ENCODE measurements at places on chromosomes 11 and 22. TPM values are rescaled to one million over a fixed set of nuclear protein-coding genes. Genes with fewer than 3 reads are reported as not detected.

DNA sequence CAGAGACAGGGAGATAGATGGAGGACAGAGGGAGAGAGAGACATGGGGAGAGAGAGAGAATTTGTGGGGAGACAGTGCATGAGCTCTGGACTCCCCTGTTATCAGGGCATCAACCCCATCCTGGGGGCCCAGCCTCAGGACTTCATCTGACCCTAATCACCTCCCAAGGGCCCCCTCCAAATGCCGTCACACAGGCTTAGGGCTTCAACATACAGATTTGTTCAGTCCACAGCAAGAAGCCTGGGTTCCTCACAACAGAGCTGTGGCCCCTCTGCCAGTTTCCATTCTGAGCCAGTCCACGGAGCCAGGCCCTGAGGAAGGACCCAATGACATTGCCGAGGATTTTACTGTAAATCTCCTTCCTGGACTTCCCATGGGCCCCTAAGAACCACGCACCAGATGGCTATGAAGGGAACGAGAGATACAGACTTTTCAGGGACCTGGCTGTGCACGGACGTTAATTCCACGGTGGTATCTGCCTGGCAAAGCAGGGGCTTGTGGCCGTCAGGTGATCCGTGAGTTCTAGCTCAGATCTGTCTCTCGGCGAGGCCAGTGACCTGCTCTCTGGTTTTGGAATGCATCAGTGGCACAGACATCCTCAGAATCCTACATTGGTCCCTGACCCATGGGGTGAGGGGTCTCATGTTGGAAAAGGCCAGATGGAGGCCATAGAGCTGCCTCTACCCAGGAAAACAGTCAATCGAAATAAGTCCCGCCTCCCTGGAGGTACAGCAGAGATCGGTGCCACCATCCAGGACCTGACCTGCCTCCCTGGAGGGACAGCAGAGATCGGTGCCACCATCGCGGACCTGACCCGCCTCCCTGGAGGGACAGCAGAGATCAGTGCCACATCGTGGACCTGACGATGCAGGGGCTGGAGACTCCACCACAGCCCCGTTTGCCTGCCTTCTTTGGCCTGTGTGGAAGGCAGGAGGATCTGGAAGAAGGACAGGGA, 8.7 kb upstream of the B4GALNT4 start:
- DNase-seq: no peak

The SDHAF2 gene
- polyA plus RNA-seq: 44.5 TPM

The OR56A1 gene
- not detected for polyA plus RNA-seq

- no peak for DNase-seq
Observed at GRCh38 chr11:70434813-70435278, 36.5 kb downstream of the CTTN start.

The TYR gene
- 0.08 TPM for polyA plus RNA-seq

GRCh38 chr11:100851584-100852152, 164.6 kb downstream of the ARHGAP42 start:
- no peak for DNase-seq

- no peak for DNase-seq
Observed at GRCh38 chr11:68269414-68270081, 2.2 kb downstream of the C11orf24 start.

- no peak for DNase-seq
Observed at GRCh38 chr11:111734101-111734953, 31.9 kb downstream of the PPP2R1B start.

The APOBEC3B gene
- 4.4 TPM for polyA plus RNA-seq

DNA sequence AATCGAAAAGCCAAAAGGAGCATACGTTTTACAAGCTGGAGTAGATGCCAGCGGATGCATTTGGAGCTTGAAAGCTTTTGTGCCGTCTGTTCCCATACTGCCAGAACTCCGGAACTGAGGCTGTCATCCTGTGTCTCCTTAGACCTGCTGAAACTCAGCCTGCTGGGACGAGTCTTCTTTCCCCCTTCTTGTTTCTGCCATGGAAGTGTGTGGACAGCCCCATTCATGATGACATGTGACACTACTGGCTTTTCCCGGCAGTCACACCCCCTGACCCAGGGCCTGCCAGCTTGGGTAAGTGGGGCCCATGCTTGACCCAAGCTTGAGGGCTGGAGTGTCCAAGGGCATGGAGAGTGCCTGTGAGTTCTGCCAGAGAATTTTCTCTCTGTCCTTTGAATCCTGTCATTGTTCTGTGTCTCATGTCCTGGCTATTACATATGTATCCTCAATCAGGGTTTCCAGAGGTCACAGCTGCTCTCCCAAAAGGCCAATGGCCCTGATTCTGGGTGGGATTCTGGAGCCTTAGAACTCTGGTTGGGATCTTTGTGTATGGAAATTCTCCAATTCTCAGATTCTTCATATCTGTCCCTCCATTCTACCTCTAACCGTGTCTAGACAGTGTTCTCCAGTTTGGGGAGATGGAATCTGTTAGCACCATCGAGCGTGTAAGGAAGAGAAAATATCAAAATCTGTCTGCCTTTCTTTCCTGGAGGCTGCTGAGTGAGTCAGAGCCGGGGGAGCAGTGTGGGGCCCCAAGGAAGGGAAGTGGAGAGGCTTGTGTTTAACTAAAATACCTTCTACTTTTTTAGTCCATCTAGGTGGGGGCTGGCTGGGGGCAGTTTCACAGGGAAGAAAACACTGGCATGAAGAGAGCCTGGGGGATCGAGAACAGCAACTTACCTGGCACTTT, 73.2 kb downstream of the KIAA1671 start:
- no peak for DNase-seq

GRCh38 chr11:1796413-1797011, 32.8 kb upstream of the CTSD start:
- no peak for DNase-seq

The OR5AL1 gene
- not detected for polyA plus RNA-seq

DNA sequence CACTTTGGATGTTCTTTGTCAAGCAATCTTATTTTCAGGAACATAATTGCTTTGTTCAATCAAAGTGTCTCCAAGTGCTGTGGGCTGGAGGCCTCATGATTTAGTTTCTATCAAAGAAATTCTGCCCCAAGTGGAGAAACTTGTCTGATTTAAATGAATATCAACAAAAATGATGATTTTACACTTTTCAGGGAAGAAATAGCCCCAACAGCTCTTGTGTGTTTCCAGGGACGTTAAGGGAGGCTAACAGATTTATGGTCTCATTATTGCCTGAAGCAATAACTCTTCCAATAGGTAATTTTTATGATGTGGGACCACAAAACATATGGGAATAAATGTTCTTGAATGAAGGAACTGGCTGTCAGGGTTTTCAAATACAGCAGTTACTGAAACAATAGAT, 699.1 kb downstream of the FAM181B start:
- no peak for DNase-seq

The RCOR2 gene
- polyA plus RNA-seq: 12.2 TPM

- no peak for DNase-seq
Observed at GRCh38 chr11:57645689-57646085, 4.0 kb downstream of the YPEL4 start.

DNA sequence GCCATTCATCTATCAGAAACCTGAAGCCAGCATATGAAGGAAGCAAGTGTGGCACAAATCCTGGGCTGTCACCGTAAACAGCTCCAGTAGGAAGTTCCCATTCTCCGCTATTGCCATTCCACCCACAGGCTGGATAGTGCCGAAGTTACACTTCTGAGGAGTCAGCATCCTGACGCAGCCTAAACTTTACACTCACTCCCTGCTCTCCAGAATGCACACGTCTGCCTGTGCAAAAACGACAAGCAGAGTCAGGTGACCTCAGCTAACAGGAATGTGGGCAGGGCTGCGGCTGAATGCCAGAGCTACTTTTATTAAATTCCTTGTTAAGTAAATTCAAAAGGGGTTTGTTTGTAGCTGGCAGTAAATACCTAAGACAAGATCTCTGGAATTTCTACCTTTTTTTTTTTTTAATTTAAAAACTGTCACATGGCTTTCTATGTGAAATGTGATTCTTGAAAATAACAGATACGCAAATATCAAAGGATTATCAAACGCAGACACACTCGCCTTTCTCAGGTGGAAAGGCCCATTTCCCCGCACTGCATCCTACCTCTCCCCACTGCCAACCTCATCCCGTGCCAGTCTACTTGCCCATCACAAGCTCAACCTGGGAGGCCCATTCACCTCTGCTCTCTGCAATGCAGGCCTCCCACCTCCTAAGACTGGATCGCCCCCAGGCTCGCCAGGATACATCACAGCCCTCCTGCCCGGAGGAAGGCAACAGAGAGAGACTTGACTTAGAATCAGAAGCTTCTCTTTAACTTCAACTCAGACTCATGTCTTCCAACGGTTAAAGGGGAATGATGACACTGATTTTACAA, 33.5 kb downstream of the NFRKB start:
- DNase-seq: peak; percentile 87

The TMPRSS5 gene
- 1.6 TPM for polyA plus RNA-seq

DNA sequence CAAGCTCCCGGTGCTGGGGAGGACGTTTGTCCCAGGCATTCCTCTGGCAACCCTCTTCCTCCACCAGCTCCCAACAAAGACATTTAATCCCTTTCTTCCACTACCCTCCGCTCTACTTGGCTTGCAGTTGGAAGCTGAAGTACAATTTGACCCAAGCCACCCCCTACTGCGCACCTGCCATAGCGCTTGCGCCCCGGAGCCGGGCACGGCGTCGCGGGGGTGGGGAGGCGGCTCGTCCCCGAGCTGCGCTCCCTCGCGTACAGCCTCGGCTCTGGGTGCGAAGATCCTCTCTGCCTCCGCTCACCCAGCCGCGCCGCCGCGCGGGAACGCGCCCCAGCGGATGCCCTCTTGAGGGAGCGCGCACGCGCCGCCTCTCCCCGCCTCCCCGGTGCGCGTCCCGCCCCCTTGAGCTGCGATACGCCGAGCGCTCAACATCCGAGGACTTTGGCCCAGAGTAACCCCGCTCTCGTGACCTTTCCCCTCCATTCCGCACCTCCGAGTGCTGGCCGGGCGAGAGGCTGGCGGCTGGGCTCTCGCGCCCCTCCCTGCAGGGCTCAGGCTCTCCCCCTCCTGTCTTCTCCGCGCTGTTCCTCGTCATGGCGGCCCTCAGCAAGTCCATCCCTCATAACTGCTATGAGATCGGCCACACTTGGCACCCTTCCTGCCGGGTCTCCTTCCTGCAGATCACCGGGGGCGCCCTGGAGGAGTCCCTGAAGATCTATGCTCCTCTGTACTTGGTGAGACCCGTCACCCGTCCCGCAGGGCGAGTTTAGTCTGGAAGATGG, at the start of gene TMEM135:
Gene TMEM135, plus strand, starts transcription at position 485 of the 785 bp plus-strand sequence. Its CDS starts 112 bp downstream, at position 597.
- DNase-seq: peak; percentile 90

The MB gene
- not detected for polyA plus RNA-seq

DNA sequence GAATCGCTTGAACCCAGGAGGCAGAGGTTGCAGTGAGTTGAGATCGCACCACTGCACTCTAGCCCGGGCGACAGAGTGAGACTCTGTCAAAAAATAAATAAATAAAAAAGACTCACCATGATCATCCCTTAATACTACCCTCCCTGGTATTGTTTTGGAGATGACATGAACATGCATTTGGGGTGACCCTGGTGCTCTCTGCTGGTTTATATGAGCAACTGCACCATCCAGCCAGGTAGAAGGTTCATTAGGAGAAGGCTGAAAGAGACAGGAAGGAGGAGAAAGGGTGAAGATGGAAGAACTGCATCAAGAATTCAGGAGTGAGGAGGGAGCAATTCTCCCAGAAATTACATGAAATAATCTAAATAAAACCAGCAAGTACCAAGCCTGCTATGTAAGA, 37.8 kb downstream of the SLC5A1 start:
- no peak for DNase-seq

DNA sequence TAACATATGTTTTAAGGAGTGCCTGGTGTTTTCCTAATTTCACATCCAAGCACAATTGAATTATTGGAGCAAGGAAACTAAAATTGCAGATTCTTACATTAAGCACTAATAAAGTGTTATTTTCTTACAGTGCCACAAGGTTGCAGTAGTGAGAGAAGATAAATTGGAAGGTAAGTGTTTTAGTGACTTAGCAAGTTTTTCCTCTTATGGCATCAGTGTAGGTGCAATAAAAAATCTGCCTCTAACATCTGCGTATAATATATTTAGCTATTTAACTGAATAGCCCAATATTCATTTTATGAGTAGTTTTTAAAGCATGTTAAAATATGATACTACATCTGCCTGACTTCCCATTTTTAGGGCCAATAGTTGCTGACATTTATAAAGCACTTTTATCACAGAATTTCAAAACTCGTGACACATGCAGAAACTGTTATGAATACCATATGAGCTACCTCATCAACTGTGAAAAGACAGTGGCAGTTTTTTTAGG, 19.0 kb downstream of the POLD3 start:
- no peak for DNase-seq

GRCh38 chr11:125517116-125517770, 21.2 kb upstream of the FEZ1 start:
- peak; percentile 72 for DNase-seq

The C22orf42 gene
- not detected for polyA plus RNA-seq

DNA sequence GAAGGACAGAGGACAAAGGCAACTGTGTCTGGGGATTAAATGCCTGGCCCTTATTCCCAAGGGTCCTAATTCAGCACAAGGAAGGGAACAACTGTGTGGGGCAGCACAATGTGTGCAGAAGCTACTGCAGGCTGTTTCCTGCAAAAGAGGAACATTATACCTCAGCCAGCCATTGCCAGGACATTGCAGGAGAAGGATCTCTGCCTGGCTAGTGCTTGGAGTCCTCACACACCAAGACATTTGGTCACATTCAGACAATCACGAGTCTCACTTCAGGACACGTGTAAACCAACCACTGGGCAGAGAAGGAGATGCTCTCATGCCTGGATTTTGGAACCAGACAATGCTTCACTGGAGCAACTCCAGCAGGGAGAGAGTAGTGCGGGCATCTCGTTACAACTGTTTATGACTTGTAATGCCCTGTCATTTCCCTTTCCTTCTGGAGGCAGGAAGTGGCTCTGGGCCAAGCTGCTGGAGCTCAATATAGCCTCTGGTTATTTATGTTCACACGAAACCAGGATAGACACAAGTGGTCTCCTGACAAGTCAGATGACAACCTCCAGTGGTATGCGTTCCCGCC, 23.9 kb upstream of the ZC3H12C start:
- DNase-seq: no peak

- DNase-seq: no peak
Observed at GRCh38 chr11:106278391-106278790, 200.9 kb downstream of the AASDHPPT start.

The LIPT2 gene
- polyA plus RNA-seq: 12.3 TPM

The CD3D gene
- polyA plus RNA-seq: 0.50 TPM

The APOBEC3H gene
- 0.23 TPM for polyA plus RNA-seq

DNA sequence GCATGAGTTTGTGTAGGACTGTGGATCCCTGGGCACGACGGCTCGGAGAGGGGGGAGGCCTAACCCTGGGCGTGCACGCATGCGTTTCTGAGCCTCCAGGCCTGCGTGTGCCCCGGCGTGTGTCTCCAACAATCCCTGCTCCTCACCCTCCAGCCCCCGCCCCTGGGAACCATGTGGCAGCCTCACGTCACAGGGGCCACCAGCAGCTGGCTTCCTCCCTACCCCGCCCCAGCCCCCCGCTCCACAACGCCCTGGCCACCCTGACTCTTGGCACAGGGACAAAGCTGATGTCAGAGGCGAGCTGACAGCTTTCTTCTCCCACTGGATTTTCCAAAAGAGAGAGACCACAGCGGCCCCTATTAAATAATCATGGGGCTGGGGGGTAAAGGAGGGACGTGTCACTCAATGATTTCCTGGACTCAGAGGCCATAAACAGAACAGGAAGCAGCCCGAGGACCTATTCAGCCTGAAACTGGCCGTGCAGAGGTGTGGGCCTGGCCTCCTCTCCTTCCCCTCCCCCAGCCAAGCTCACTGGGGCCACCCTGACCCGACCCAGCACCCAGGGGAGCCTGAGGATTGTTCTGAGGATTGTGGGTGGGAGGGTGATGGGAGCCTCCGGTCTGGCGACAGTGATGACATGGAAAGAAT, 6.8 kb upstream of the LIF start:
- peak; percentile 86 for DNase-seq
